GM03348 (cell line): ENCODE measurements at places on chromosomes 12 and 14.
A peak's percentile ranks its signal among the peaks of the same experiment; 100 is the strongest.

GRCh38 chr14:29716150-29716549, 211.5 kb downstream of the PRKD1 start:
- peak; percentile 13 for DNase-seq

DNA sequence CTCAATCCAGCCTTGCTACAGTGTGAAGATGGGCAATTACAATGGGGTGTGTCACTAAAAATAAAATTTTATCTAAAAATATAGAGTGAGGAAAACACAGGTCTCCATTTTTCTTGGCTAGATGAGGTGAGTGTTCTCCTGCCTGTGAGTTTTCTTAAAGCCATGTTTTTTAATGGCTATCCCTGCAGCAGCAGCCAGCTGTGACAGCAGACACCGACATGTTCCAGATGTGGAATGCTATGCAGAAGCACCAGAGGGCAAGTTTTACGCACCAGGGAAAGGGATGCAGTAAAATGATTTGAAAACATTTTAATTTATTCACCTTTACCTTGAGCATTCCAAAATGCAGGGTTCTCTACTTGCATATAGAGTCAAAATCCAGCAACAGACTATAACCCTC, 577.0 kb upstream of the STXBP6 start:
- no peak for DNase-seq

DNA sequence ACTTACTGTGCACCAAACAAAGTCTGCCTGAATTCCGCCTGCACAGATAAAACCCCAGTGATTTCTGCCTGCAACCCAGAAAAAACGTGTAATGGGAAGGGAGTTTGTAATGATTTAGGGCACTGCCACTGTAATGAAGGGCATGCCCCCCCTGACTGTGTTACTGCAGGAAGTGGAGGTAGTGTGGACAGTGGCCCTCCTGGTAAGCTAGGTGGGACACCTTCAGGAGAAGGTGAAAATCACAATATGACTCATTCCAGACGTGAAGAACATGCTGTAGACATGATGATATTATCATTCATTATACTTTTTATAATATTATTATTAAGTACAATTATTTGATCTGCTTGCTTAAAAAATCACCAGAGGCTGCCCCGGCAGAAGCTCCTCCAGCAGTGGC, 59.2 kb downstream of the MAPKAPK5 start:
- no peak for DNase-seq

DNA sequence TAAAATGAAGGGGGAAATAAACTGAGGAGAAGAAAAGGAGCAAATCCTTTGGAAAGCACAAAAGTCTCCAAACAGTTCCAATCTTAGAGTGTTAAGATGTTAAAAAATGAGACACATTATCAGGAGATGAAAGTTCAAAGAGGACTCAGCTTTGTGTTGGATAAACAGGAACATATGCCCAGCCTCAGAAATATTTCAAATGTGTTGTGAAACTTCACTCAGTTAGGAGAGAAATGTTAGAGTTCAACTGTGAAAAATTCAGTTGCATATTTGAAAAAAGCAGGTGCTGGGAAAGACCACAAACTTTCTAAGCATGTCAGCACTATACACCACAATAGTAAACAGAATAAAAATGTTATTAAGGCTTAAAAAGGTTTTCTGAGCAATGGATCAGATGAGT, 136.8 kb upstream of the PRKD1 start:
- peak; percentile 35 for DNase-seq

- no peak for DNase-seq
Measured at GRCh38 chr12:89927226-89927698, 218.6 kb upstream of the ATP2B1 start.

GRCh38 chr12:102964872-102965271, 7.4 kb downstream of the ASCL1 start:
- no peak for DNase-seq

DNA sequence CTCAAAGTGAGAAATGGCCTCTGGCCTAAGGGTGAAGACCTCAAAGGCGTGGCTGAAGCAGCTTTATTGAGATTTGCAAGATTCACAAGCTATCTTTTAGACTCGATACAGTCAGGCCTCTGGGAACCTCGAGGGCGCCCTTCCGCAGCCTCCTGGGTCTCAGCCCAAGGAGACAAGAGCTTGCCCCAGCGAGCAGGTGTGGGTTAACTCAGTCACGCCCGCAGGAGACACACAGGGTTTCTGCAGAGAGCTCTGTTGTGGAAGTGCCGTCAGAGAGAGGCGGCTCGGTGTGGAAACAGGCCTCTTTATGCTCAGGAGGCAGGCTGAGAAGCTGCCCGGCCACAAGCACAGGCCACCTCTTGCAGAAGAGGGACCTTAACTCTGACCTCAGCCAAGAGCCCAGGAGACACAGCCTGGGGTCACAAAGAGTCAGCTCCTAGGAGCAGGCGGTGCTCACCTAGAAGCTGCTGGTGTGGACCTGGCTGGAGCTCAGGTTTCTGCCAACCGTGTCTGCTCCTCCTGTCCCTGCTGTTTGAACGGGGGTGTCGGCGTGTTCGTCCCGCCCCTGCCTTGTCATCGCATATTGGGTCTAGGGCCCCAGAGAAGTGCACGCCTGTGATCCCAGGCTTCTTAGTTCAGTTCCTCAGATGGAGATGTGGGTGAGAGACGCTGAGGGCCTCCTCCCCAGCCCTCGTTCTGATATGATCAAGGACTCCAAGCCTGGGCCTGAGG, 42.1 kb upstream of the FBRSL1 start:
- no peak for DNase-seq

DNA sequence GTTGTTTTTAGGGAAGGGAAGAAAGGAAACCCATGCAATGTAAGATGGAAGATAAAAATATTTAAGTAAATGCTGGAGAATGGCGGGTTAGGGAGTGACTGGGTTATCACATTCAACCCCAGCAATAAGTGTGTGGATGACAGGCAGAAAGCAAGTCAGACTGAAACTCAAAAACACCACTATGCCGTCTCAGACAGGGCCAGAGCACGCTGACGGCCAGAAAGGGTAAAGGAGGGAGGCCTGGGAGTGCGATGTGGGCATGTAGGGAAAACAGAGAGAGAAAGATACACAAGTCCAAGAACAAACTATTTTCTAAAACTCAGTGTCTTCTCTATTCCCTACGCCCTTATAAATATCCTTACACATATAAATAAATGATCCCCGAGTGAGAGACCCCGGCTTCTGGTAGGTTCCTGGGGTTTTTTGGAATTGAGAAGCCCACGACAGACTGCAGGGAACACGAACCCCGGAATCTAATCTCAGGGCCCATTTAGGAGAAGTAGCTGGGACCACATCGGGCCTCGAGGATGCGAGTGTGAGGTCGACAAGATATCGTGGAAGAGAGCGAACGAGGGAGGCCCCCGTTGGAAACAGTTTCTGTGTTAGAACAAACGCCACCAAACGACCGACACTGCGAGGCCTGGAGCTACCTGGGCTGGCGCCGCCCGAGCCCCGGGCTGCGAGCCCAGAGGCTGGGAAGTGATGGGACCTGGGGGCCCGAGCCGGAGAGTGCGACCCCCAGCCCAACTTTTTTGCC, 735 bp upstream of the OTX2 start:
- no peak for DNase-seq

DNA sequence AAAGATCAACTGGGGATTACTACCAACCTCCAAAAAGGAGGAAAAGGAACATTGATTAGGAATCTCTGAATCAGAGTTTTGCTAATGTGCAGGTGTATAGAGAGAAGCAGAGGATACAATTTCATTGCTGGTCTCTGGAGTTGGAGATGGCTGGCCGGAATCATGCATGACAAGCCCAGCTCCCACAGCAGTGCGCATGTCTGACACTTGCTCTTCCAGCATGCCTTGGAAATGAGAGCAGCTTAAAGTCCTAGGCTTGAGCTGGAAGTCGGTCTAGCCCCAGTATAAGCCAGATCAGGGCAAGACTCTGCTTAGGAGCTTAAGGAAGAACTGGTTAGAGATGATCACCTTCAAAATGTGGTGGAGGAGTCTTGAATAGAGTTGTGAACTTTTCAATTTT, 742.8 kb downstream of the DIO2 start:
- no peak for DNase-seq

- no peak for DNase-seq
Measured at GRCh38 chr14:102923201-102923924, 900 bp downstream of the AMN start.

GRCh38 chr14:33561488-33562175, 389.2 kb downstream of the EGLN3 start:
- no peak for DNase-seq

GRCh38 chr14:38646391-38646790, 390.5 kb upstream of the CLEC14A start:
- DNase-seq: no peak
